ENCODE measurements at places on chromosomes 5 and 9. TPM values are rescaled to one million over a fixed set of nuclear protein-coding genes. Genes with fewer than 3 reads are reported as not detected.

ECPAS gene
- 61.4 TPM for total RNA-seq

OGN gene
- total RNA-seq = 41.8 TPM

OLFM1 gene
- 16.8 TPM for total RNA-seq

IGIP gene
- 35.2 TPM for total RNA-seq

MSX2 gene
- total RNA-seq = not detected

HMMR gene
- total RNA-seq = 3.0 TPM

GM2A gene
- 30.3 TPM for total RNA-seq

SLF1 gene
- total RNA-seq = 7.2 TPM

FAXDC2 gene
- 85.0 TPM for total RNA-seq

ADAMTSL2 gene
- 4.2 TPM for total RNA-seq

SLCO6A1 gene
- total RNA-seq = not detected

PCDHGC4 gene
- 7.5 TPM for total RNA-seq

NUTM2F gene
- not detected for total RNA-seq

GFRA3 gene
- total RNA-seq = 0.81 TPM

IRX4 gene
- not detected for total RNA-seq

GARIN3 gene
- not detected for total RNA-seq

LVRN gene
- total RNA-seq = 5.4 TPM

PCDHGC3 gene
- 47.8 TPM for total RNA-seq

TMEM215 gene
- total RNA-seq = not detected

IRX1 gene
- not detected for total RNA-seq

NR2F1 gene
- total RNA-seq = 24.1 TPM

PKD2L2 gene
- total RNA-seq = 0.36 TPM

DMRT3 gene
- not detected for total RNA-seq

MROH2B gene
- total RNA-seq = 0.33 TPM

EIF4E1B gene
- total RNA-seq = not detected

TMEM252 gene
- not detected for total RNA-seq

AIF1L gene
- total RNA-seq = 2.9 TPM

IRGM gene
- not detected for total RNA-seq

NMUR2 gene
- not detected for total RNA-seq

GHR gene
- 11.8 TPM for total RNA-seq

GKAP1 gene
- 18.5 TPM for total RNA-seq

IL7R gene
- 2.1 TPM for total RNA-seq

PAX5 gene
- not detected for total RNA-seq

ZFR gene
- 82.3 TPM for total RNA-seq

GAS1 gene
- 73.4 TPM for total RNA-seq

FAM120A gene
- total RNA-seq = 66.0 TPM

IFNB1 gene
- total RNA-seq = not detected

SHISAL2B gene
- not detected for total RNA-seq

IFNE gene
- not detected for total RNA-seq

SLC25A2 gene
- total RNA-seq = not detected

WDR5 gene
- 13.6 TPM for total RNA-seq

TNFSF15 gene
- 2.3 TPM for total RNA-seq

FYB1 gene
- total RNA-seq = 11.1 TPM

CLIC3 gene
- not detected for total RNA-seq

ITGA2 gene
- 1.7 TPM for total RNA-seq

BRINP1 gene
- total RNA-seq = not detected

ICE1 gene
- total RNA-seq = 28.1 TPM

PCDHGB7 gene
- total RNA-seq = 16.1 TPM

DND1 gene
- not detected for total RNA-seq

PCSK5 gene
- total RNA-seq = 8.1 TPM

OSMR gene
- total RNA-seq = 40.7 TPM

CTXN3 gene
- not detected for total RNA-seq

PCDHGA10 gene
- total RNA-seq = 6.1 TPM

NDFIP1 gene
- total RNA-seq = 47.8 TPM

GPR151 gene
- total RNA-seq = not detected

SLC6A19 gene
- total RNA-seq = not detected

PPP3R2 gene
- total RNA-seq = not detected

IL4 gene
- total RNA-seq = not detected

IFNA8 gene
- not detected for total RNA-seq

PRSS3 gene
- not detected for total RNA-seq
